ENCODE measurements at places on chromosomes 2 and 18.

DNA sequence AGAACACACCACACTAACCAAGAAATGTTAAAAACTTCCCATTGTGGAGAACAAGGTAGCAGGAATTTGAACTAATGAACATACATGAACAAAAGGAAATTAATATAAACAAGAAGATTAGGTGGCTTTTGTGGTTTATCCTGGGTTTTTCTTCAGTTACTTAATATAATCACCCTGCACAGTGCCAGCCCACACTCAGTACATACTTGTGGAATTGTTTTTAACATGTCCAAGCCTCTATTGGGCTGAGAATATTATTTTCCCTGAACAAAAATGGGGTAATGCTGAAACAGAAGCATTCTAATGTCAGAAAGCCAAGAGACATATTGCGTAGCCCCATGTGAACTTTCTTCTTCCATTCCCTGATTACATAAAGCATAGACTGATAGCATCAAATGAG lies 202.8 kb downstream of the DNER start:
- no peak for DNase-seq

DNA sequence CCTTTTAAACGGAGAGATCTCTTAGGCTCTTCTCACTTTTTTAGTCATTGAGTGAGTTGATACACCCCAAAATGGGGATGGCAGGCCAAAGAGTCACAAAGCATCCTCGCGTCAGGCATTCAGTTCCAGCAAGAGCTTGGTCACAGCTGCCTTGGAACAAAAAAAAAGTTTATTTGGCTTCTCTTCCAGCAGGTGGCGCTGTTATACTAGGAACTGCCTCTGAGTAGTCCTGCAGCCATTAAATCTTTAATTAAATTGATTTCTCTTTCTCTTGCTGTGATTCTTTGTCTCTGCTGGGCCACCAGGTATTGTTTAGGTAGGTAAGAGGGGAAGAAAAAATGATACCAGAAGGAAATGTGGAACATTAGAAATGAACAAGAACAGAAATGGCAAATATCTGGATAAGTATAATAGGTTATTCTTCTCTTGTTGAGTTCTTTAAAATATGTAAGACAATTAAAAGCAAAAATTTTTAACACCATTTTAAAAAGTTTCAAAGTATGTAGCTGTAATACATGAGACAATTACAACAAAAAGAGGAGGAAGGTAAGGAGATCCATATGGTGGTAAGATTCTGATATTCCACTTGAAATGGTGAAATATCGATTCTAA lies 175.1 kb downstream of the GALNT1 start:
- DNase-seq: no peak

- DNase-seq: no peak
Measured at GRCh38 chr2:120018549-120018948, 5.7 kb downstream of the EPB41L5 start.

DNA sequence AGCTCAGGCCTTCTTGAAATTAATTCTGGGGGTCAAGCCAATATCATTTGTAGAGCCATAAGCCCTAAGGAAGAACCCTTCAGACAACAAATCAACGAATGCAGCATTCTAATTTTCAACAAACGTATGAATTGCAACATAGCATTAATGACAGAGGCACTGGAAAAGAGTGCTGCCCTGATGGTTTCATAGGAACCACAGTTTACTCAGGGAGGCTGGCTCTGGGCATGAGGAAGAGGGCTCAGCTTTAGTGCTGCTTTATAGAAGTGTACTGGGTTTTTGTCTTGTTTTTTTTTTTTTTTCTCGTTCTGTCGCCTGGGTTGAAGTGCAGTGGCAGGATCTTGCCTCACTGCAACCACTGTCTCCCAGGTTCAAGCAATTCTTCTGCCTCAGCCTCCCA lies 36.1 kb upstream of the CAB39 start:
- no peak for DNase-seq

GRCh38 chr2:96249654-96250053 lies 16.1 kb downstream of the TMEM127 start:
- DNase-seq: no peak

- no peak for DNase-seq
Measured at GRCh38 chr2:54704238-54704637, 19.2 kb upstream of the EML6 start.

GRCh38 chr2:85414761-85415553 lies 3.6 kb upstream of the SH2D6 start:
- DNase-seq: no peak

DNA sequence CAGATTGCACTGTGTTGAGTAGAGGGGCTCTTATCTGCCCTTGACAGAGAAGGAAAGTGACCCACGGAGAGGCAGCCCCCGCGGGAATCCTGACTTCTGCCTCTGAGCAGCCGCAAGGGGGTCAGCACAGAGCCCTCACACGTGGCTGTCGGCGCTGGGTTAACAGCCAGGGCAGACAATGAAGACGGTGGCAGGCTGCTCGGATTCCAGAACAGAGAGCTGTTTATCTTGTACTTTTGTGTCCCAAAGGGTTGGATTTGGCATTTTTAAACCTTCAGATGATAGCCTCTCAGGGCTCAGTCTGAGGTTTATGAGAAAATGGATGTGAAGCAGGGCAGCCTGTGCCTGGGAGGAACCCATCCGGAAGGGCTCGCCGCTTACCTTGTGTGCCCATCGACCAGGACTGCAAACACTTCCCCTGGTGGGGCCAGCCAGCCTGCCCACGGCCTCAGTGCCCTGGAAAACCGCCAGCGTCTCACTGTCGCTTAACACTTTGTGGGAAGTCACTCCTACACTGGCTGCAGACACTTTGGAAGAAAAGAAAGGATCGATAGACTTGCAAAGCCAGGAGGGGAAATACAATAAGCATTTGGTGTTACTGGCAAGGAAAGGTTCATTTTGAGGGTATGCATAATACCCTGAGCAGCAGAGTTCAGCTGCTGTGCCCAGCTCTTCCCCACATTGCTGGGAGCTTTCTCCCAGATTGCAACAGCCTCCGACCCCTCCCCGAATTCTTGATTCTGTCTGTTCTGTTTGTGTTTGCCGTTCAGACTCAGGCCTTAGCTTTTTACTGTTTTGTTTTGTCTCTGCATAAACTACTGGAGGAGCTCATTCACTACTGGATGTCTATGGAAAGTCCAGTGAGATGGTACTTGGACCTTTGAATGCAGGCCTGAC lies 325.3 kb upstream of the MYT1L start:
- no peak for DNase-seq
